ENCODE measurements at places on chromosomes 7 and 10.

- no peak for DNase-seq
Measured at GRCh38 chr10:97891497-97892167, 42.0 kb downstream of the GOLGA7B start.

GRCh38 chr10:110372656-110373055 is 67.9 kb upstream of the SMNDC1 start:
- DNase-seq, result peak; percentile 16

GRCh38 chr10:31896968-31897384 is 31.7 kb downstream of the ARHGAP12 start:
- DNase-seq, result no peak

- no peak for DNase-seq
Measured at GRCh38 chr7:44385434-44386138, 60.2 kb upstream of the CAMK2B start.

- DNase-seq, result no peak
Measured at GRCh38 chr7:99465421-99465768, 572 bp downstream of the ATP5MF start.

- DNase-seq, result no peak
Measured at GRCh38 chr7:12839508-12840153, 152.2 kb downstream of the ARL4A start.

DNA sequence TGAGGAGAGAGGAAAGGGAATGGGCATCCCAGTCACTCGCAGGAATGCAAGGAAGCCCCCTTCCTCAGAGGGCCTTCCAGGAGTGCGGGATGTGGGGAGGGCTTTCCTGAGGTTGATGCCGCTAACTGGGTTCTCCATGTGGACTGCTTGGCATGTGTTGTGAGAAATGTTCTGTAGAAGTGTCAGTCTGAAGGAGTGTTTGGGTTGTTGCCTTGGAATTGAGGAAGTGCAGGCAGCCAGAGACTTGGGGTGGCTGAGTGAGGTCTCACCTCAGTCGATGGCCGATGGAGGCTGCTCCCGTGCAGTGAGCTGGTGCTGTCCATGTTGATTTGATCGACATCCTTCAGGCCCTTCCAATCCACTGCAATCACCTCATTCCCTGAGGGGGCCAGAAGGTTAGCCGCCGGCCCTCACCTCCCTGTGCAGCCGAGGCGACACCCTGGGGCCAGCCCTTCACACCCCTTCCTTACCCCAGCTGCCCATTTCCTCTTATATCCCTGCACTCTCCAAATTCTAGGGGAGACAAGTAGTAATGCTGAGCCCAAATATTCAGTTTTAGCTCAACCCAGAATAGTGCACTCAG is 2.7 kb downstream of the FAM131B start:
- no peak for DNase-seq

- DNase-seq, result no peak
Measured at GRCh38 chr10:81104494-81104893, 566.8 kb downstream of the SH2D4B start.

- no peak for DNase-seq
Measured at GRCh38 chr10:1208366-1209311, 152.5 kb downstream of the WDR37 start.

DNA sequence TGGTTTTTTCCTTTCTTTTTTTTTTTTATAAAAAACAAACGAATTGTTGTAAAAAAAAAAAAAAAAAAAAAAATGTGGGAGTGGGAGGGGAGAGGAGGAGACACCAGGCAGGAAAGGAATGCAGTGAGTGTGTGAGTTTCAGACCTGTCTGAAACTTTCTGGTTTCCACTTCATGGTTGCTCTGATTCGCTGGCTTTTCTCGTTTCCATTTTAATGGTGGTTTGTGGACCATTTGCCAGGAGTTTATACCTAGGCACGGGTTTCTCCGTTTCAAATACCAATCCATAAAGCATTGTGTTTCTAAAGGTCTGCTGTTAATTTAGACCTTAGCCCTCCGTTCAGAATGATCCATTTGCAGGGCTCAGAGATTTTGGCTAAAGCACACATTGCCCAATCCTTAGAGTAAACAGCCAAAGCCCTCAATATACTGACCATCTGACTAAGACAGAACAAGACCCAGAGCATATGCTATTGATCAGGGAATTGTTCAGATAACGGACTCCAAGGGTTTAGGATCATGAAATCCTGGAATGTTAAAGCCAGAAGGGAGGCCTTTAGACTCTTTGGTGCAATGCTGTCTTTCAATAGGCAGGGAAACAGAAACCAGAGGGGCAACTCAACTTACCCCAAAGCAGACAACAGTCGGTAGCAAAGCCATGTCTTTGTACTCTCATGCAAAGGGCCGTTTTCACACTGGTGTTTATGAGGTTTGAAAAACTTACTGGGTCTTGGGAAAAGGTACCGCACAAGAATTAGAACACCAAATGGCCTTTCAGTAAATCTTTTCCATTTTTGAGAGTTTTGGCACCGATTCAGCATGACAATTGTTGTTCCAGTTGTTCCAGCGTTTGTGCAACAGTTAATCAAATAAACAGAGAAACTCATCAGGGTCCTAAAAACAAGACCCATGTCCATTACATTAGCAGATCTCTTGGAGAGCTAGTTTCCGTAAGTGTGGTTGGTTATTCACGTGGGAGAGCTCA is 94.3 kb upstream of the AGBL3 start:
- no peak for DNase-seq

Data from MV-4-11 (cell line).